Fibroblast of skin of right quadriceps (primary cell): ENCODE measurements at places on chromosomes 4 and X.

- DNase-seq, result no peak
Observed at GRCh38 chrX:136258951-136259350, 7.8 kb upstream of the MAP7D3 start.

DNA sequence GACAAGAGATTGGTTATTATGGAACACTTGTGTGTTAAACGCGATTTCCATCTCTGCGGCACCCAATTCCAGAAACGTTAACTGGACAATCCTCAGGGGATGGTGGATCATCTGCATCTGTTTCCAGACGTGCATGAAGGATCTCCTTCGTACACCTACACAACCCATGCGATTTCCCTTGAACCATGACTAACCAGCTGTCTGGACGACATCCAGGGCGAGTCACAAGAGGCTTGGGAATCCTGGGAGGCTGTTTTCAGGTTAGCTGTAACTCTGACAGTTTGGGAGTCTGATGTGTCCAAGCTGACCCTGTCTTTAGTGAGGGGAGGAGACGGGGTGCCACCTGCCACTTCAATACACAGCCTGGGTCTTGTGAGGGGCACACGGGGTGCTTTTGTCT, 84.5 kb downstream of the GATB start:
- DNase-seq, result peak; percentile 85

DNA sequence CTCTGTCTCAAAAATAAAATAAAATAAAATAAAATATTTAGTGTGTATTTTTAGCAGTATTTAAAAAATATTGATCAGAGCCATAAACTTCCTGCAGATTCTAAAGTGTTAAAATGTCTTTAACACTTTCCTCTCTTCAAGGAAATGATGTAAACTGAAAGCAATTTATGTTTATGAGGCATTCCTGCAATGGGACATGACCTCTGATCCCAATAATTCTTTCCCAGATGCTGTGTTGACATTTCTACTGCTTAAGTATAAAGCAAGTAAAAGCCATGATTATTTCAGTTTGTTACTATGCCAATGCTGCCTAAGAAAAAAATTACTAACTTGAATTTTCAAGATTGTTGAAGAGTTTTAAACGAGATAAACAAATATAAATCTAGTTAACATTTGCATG, 29.0 kb downstream of the COQ2 start:
- peak; percentile 95 for DNase-seq

DNA sequence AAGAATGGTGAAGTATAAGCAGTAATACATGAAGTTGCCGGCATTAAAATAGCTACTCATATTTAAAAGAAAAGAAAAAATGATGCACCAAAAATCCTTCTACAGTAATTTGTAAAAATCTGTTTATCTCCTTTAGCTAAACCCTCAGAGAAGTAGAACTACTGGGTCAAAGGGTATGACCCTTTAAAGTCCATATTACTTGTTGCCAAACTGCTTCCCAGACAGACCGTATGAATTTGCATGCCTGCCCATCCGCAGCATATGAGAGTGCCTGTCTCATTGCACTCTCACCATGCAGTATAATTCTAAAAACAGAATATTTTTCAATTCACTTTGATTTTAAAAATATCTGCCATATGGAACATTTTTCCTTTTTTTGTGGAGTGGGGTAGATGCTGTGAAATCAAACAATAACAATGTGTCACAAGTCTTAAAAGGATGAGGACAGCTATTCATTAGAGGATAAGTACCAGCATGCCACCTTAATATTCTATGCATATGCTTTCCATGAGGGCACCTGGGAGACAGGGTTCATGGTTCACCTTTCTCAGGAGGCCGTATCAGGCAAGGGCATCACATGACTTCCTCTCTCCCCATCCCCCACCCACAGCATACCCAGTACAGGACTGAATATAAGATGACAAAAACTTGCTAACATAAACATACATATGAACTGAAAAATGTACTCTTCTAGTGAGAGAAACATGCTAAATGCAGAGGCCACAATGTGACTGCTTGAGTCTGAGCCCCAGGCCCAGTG, 17.8 kb downstream of the ZDHHC9 start:
- no peak for DNase-seq

DNA sequence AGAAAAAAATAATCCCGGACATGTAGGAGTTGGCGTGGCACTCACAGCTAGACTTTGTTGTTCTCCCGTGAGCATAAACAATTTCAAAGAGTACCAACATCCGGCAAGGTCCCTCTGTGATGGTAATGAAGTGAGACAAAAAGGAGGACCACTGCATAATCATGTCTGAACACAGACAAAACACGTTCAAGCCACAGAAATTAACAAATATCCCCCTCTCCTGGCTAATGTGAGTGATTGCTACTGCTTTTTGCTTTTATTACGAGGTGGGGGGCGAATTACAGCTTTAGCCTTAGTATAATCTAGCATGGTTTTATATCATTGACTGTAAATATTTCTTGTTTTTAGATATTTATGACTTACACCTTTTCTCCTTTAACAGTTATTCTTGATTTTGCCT, 118.5 kb downstream of the PLS3 start:
- peak; percentile 33 for DNase-seq

DNA sequence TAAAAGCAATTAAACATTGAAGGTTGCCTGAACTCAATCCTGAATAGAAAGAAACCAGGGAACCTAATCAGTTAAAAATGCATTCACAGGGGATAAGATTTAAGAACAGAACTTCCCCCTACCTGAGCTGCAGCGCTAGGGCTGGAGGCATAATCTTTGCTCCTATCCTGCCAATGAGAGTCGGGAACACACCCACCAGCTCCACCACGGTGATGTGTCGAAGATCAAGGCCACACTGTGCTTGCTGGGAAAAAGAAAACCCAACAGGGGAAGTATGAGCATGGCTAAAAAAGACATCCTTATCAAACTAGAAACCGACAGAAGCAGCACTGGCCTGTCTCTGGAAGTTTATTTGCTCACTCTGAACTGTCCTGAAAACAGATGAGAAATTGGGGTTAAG, 66.3 kb downstream of the SRPX start:
- no peak for DNase-seq

- DNase-seq, result no peak
Observed at GRCh38 chr4:105461221-105461620, 12.6 kb downstream of the PPA2 start.

- no peak for DNase-seq
Observed at GRCh38 chr4:151167561-151167960, 68.1 kb downstream of the RPS3A start.

- DNase-seq, result no peak
Observed at GRCh38 chr4:116073051-116073450, 959.6 kb upstream of the NDST4 start.

DNA sequence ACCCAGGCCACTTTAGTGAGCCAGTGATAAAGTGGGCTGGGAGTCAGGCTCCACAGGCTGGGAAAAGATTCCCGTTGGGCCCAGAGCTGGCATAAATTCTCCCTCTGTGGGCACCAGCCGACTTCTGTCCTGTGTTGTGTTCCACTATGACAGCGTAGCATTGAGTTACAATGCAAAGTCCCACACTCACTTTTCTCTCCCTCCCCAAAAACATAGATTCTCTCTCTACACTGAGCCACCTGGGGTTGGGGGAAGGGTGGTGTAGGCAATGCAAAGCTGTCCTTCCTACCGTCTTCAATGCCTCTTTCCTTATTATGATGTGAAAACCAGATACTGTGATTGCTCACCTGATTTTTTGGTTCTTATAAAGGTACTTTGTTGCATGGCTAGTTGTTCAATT, 566.2 kb downstream of the RAPGEF2 start:
- DNase-seq, result no peak

DNA sequence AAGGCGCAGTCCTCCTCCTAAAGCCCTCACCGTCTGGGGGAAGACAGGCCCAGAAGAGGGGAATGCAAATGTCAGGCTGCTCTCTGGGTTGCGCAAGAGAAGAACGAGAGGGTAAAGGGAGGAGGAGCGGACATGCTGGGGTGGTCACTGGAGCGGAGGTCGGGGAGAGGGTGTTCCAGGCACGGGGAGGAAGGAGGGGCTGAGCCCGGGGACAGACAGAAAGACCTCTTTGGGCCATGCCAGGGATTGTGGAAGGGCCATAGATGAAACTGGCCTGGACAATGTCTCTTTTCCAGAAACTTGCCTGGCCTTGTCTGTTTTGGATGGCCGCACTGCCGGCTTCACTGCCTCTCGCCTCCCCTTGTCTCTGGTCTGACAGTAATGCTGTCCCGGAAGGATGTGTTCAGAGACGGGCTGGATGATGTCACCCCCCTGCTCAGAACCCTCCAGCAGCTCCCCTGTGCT, 121.0 kb downstream of the SORCS2 start:
- no peak for DNase-seq

GRCh38 chr4:130636486-130636885, 1540.5 kb downstream of the C4orf33 start:
- no peak for DNase-seq

GRCh38 chr4:13918110-13918509, 290.6 kb upstream of the BOD1L1 start:
- DNase-seq, result peak; percentile 99

- no peak for DNase-seq
Observed at GRCh38 chr4:121199742-121200561, 35.8 kb upstream of the TNIP3 start.

DNA sequence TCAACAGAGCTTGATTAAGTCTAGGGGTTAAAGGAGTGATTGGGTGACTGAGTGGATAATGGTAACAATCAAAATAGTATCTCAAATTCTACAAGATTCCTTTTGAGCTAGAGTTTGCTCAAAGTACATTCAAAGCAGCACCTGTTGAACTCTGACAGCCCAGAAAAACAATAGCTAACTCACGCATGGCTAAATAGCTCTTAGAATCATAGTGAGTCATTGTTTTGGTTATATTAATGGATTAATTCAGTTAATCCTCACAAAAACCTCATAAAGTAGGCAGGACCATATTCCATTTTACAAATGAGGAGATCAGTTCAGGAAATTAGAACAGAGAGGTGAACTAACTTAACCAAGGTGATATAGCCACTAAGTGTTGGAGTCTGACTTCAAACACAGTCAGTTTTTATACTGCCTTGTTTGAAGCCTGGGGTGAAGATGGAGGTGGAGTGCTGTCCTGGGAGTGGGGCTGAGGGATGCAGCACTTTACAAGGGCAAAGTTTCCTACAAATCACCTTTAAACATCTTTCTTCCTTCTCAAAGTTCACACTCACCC, 35.9 kb upstream of the PPM1K start:
- DNase-seq, result no peak

DNA sequence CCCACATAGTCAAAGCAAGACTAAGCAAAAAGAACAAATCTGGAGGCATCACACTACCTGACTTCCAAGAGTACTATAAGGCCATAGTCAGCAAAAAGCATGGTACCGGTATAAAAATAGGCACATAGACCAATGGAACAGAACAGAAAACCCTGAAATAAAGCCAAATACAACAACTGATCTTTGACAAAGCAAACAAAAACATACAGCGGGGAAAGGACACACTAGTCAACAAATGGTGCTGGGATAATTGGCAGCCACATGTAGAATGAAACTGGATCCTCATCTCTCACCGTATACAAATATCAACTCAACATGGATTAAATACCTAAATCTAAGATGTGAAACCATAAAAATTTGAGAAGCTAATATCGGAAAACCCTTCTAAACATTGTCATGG, 819.3 kb upstream of the FRG1 start:
- DNase-seq, result no peak

- DNase-seq, result peak; percentile 83
Observed at GRCh38 chr4:181897935-181898334, 345.3 kb upstream of the TENM3 start.

DNA sequence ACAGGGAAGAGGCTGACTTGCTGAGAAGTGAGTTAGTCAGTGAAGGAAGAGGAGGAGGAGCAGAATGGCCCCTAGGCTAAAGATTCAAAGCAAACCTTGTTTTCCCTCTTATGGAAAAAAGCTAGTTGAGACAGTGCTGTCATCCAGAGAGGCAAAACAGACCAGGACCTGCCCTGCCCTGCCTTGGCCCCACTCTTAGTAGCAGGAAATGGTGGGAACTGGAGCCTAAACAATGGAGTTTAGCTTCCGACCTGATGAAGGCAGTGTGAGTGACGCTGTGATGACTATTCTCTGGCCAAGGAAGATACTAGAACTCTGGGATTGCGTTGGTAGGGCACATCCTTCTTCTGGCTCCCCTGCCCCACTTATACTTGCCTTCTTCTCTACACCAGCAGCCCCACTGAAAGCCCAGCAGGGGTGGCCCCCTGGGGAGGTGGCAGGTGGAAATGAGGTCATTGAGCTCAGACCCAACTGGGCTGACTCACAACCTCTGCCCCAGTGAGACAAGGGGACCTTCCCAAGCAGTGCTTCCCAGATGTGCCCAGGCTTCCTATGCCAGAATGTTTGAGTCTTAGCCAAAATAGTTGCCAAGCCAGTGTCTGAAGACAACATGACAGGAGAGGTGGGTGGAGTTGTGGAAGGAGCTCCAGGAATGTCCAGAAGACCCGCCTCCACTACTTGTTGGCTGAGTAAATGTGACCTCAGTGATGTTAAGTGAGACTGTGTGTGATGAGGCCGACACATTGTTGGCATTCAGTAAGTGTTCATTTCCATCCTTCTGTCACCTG, 38.8 kb downstream of the MSN start:
- DNase-seq, result peak; percentile 50

- peak; percentile 2 for DNase-seq
Observed at GRCh38 chrX:74656079-74656745, 41.8 kb upstream of the RLIM start.

DNA sequence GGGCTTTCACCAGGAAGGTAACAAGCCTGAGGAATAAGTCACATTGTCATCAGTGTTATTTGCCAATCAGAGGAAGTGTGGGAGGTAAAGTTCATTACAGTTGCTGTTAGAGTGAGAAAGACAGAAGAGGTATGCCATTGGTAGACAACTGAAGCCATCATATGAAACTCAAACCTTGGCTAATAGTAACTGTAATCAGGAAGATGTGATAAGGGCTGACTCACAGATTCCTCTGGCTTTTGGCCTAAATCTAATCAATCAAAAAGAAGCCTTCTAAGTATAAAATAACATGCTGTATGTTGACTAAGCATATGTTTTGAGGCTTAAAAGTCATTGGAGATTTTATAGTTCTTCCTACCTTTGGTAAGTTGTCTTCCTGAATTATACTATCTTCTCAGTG, 242.8 kb downstream of the PCDH7 start:
- peak; percentile 7 for DNase-seq

- no peak for DNase-seq
Observed at GRCh38 chr4:99832758-99833157, 16.1 kb downstream of the DAPP1 start.

- no peak for DNase-seq
Observed at GRCh38 chr4:151532001-151532708, 123.2 kb downstream of the FHIP1A start.

- DNase-seq, result peak; percentile 73
Observed at GRCh38 chr4:89039730-89040338, 17.2 kb downstream of the FAM13A start.

DNA sequence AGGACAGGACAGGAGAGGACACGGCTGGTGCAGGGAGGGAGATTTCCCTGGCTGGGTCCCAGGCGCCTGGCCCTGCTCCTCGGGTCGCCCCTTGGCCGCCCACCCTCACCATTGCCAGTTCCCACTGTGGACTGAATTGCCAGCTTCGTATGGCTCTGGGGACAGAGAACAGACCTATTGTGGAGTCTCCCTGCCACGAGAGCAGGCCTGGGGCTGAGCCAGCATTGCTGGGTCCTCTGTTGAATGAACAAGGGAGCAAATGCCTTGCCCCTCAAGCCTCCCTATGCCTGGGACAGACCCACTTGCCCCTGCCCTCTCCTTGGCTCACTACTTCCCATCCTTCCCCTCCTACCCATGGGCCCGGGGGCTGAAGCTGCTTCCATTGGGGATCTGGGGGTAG, 4.3 kb downstream of the PLXNA3 start:
- no peak for DNase-seq
